Effector CD8-positive, alpha-beta T cell (primary cell): ENCODE measurements at places on chromosomes 2 and 18.
A peak's percentile ranks its signal among the peaks of the same experiment; 100 is the strongest.

DNA sequence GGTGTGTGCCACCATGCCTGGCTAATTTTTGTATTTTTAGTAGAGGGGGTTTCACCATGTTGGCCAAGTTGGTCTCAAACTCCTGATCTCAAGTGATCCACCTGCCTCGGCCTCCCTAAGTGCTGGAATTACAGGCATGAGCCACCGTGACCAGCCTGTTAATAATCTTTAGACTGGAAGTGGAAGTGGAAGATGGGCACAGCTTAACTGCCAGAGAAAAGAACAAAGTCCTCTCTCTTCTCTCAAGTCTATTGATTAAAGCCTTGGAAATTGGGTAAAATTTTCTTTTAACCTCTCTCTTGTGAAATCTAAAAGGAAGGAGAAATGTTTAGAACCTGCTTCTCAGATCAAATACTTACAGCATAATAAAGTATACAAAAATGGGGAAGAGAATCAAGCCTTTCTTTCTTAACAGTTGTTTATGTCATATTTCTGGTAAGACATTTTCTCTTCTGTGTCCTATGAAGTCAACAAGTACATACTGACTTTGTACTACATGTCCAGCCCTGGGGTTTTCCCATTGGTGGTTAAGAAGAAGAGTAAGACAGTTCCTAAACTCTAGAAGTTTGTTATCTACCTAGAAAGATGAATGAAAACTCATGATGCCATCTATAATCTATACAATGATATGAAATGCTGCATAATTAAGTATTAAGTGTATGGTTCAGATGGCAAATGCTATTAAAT, 4.6 kb downstream of the TMEM169 start:
- DNase-seq, result no peak

GRCh38 chr2:64644458-64645382, 9.0 kb downstream of the SERTAD2 start:
- peak; percentile 45 for DNase-seq

DNA sequence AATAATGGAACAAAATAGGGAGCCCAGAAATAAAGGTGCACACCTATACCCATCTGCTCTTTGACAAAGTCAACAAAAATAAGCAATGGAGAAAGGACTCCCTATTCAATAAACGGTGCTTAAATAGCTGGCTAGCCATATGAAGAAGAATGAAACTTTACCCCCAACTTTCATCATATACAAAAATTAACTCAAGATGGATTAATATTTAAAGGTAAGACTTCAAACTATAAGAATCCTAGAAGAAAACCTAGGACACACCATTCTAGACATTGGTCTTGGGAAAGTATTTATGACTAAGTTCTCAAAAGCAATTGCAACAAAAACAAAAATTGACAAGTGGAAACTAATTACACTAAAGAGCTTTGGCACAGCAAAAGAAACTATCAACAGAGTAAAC, 139.1 kb downstream of the DNAH7 start:
- no peak for DNase-seq

GRCh38 chr2:226086190-226086589, 686.7 kb downstream of the NYAP2 start:
- DNase-seq, result no peak

- DNase-seq, result no peak
Measured at GRCh38 chr2:171492664-171493063, 29.6 kb upstream of the CYBRD1 start.

- no peak for DNase-seq
Measured at GRCh38 chr2:143442193-143442592, 313.0 kb downstream of the ARHGAP15 start.

- no peak for DNase-seq
Measured at GRCh38 chr18:77003316-77003715, 129.3 kb downstream of the MBP start.

DNA sequence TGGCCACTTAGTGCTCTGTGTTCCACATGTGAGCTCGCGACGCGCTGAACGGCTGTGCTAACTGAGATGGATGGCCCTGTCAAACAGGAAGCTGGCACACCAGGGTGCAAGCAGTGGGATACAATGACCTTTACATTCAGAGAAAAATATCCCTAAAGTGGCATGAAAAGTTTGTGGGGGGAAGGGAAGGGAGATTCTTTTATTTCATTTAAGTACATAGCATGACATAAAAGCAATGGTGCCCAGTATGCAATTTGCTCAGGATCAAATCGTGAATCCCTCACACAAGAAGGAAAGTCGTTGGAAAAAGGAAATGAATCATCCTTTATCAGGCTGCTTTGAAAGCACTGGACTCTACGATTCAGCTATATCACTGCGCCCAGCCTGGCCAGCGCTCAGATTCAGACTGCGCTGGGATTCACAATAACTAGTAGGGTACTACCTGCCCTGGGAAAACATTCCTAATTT, 26.0 kb downstream of the SATB2 start:
- DNase-seq, result no peak

DNA sequence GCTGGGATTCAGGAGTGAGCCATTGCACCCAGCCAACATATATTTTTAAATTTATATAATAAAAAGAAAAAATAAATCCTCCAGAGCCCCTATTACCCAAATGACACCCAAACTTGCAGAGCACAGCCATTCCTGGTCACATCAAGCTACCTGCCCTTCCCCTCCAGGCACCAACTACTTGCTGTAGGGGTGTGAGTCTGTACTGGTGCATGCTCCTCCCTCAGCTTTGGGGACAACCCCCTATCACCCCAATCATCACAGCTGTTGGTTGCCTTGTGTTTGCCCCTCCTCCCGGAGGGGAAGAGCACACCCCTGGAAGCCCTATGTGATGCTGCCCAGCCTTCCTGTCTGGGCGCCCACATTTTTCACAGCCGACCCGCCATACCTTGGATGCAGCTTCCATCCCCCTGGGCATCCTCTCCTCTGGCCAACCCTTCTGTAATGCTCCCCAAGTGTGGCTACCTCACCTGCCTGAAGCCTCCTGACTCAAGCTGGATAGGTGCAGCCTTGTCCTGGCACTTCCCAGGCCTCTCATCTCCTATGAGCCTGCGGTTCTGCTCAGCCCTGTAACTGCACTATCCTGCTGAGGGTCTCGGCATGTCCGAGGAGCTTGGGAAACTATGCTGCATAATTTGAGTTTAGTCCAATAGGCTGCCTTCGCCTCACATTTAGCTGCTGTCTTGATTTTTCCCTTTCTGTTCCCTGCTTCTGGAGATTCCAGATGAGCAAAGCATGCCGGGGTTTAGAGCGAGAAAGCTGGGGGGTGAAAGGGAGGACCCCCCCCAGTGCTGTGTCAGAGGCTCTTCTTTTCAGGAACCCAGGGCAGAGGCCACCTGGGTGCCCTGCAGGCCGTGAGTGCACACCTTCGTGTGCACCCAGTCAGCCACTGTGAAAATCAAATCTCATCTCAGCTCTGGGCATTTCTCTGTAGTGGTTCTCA, 27.2 kb downstream of the CHST10 start:
- DNase-seq, result no peak

- DNase-seq, result no peak
Measured at GRCh38 chr2:208356846-208357574, 49.6 kb upstream of the PTH2R start.

GRCh38 chr2:23988371-23988770, 21.5 kb upstream of the MFSD2B start:
- DNase-seq, result no peak

- no peak for DNase-seq
Measured at GRCh38 chr2:164599954-164600589, 21.2 kb downstream of the GRB14 start.

DNA sequence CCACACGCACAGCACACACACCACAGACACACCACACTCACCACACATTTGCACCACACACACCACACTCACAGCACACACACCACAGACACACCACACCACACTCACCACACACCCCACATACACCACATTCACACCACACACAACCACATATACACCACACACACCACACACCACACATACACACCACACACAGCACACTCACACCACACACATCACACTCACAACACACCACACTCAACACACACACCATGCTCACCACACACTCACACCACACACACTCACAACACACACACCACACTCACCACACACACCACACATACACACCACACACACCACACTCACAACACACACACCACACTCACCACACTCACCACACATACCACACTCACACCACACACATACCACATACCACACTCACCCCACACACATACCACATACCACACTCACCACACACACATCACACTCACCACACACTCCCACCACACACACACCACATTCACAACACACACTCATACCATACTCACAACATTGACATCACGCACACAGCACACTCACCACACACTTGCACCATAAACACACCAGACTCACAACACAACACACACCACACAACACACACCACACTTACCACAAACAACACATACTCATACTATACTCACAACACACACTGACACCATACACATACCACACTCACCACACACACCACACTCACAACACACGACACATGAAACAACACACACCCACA, 60.0 kb downstream of the SDC1 start:
- no peak for DNase-seq

DNA sequence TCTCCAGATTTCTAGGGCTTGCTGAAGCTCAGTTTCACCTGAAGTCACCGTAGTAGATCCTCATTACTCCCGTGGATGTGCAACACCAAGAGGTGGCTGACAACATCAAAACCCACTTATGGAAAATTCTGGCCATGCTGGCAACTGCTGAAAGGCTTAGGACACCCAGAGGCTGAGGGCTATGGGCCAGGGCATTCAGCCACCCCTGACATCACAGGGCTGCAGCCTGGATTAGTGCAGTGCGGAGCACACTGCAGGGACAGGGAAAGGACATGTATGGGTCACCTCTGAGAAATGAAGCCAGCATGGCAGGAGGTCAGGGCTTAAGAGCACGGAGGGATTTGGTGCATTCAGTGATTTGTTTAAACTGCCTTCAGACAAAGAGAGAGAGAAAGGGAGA, 300.6 kb downstream of the TDRD15 start:
- no peak for DNase-seq

GRCh38 chr2:166148500-166149400, 20.9 kb upstream of the SCN1A start:
- no peak for DNase-seq

- no peak for DNase-seq
Measured at GRCh38 chr2:210215120-210215519, 10.1 kb downstream of the ACADL start.

DNA sequence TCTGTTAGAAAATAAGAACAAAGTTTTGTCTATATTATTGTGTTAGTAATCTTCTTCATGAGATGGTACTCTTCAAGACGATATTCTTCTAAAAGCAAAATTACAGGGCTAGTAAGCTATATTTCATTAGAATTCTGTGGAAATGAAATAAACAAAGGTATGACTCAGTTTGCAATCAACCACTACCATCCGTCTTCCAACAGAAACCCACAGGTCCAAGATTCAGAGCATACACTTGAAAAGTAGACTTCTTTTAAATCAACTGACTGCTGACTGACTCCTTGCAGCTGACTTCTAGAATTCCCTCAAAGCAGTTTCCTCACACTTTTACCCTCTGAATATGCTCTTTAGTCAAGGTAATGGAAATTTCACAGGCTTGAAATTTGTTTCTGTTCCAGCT, 193.7 kb downstream of the GCA start:
- no peak for DNase-seq

DNA sequence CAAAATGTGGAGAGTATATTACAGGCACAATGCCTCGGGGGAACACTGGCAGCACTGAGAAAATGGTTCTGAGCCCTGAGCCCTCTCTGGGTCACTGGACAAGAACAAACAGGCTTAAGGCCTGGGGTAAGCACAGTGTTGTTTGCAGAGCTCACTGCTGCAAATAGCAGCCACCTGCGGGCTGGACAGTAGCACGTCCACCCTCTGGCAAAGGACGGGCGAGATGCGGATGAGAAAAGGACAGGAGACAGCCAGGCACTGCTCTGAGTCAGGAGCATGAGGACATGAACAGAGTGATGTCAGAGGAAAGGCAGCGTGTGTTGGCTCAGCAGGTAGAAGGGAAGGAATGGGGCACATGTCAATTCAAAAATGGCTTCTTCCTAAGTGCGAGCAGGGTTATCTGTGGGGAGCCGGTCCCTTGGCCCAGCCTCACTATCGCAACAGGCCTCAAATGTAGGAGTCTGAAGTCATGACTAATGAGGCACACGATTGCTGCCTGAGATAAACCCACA, 25.9 kb upstream of the NEB start:
- DNase-seq, result no peak

- no peak for DNase-seq
Measured at GRCh38 chr2:171522052-171522787, at the start of gene CYBRD1. Gene CYBRD1 (plus strand): TSS chr2:171522474. CDS start chr2:171522546, 72 bp downstream.

- DNase-seq, result no peak
Measured at GRCh38 chr2:192546565-192546964, 351.8 kb upstream of the TMEFF2 start.

DNA sequence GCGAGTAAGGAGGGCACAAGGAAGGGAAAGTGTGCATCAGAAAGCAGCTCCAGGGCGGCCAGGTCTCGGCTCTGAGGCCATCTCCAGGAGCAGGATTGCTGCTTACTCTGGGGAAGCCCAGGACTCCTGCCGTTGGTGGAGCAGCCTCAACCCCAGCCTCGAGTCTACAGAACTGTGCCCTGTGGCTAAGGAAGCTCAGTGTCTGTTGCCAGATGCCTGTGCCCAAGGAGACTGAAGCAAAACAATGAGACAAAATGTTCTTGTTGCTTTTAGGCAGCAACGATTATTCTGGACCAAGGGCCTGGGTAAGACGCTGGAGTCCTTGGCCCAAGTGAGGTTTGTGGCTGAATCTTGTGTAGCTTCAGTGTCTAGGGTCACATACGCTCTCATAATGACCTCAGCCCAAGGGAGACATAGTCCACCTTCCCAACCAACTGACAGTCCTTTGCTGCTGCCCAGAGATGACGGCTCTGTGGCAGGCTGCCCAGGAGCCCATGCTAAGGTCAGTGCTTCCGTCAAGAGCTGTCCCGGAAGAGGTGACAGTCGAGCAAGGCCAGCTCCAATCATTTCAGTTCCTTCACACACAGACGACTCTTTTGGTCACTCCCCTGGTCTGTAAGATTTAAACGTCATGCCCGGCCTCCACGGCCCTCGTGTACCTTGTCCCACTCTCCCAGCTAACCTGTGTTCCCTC, 223.8 kb downstream of the TTC32 start:
- no peak for DNase-seq

GRCh38 chr18:30094556-30094955, 948.0 kb downstream of the DSC3 start:
- no peak for DNase-seq

GRCh38 chr2:45004562-45005191, 4.6 kb downstream of the SIX2 start:
- no peak for DNase-seq
